Stimulated activated CD8-positive, alpha-beta memory T cell treated with anti-CD3 and anti-CD28 coated beads, Interleukin-7, amount 100 ng/mL, for 4 hours (primary cell): ENCODE measurements at places on chromosomes 4 and X.

- DNase-seq: no peak
Measured at GRCh38 chr4:30717208-30718020, 2.8 kb upstream of the PCDH7 start.

GRCh38 chrX:15274946-15275345, 5.1 kb upstream of the ASB9 start:
- no peak for DNase-seq

- no peak for DNase-seq
Measured at GRCh38 chr4:83179205-83179604, 64.7 kb upstream of the PLAC8 start.

DNA sequence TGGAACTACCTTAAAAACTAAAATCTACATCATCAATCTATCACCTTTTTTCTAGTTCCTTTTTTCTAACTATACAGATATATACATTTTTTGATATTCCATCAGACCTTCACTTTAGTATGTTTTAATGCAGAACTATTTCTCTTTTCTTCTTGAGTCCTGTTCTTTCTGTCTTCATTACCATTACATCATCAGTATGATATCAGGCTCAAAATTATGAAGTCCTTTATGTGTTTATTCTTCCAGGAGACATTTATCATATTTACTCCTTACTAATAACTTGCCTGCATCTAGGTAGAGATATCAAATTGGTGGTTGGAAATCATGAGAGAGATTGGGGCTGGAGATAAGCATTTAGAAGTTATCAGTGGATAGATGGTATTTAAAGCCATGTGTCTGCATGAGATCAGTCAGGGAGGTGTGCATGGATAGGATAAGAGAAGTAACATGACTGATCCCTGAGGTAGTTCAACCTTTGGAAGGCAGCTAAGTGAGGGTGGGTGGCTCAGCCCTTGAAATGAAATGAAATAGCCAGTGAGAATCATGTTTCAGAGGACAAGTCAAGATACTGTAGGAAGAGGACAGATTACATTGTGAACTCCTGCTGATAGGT, 43.1 kb downstream of the MRPL1 start:
- no peak for DNase-seq

DNA sequence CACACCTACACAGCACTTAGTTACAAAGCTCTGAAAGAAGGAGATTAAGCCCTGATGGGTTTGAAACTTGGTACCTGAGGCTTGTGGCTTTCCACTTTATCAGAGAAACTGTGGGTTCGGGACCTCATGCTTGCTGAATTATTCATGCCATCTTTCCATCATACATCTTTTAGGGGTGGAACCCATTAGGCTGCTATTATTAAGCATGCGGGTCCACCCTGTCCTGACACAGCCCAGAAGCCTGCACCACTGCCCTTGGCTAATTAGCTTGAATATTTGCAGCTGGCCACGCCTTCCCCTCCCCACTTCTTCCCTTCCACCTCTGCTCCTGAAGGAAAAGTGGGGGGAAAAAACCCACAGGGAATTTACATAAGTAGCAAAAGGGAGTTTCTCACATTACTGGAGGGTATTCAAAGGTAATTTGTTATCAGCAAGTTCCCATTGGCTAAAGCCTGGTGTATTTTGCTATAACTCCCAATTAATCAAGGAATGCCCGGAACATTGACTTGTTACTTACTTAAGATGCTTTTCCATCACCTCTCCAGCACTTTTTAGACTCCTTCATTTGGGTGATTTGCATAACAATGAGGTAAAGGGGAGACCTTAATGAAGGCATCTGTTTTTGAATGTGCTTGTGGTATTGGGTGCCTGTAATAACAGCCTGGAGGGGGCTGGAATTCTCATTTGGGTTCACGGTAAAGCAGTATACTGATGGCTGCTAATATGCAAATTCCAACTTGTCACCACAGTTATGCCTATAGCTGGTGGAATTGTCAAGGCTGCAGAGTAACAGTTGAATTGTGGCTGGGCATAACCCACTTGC, 231.7 kb upstream of the GATB start:
- DNase-seq: no peak

DNA sequence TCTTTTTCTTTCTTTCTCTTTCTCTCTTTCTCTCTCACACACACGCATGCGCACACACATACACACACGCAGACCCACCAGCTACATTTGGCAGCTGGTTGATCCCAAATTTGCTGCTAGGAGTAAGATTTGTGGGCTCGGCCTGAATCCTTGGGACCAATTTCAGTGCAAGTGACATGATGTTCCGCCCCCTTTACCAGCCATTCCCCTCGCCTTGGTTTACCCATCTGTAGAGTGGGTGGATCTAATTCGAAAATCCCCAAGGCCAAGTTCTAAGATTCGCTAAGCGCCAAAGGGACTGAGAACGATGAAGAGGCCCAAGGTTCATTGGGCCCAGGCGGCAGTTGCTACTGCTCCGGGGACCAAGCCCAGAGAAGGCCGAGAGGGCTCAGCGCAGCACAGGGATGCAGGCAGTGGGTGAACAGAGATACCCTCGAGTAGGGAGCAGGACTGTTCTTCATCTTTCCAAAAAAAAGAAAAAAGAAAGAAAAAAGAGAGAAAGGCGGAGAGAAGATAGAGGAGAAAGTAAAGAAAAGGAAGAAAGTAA, 5.8 kb downstream of the NKX3-2 start:
- DNase-seq: no peak

- no peak for DNase-seq
Measured at GRCh38 chr4:97153042-97153441, 990.2 kb downstream of the STPG2 start.

- DNase-seq: no peak
Measured at GRCh38 chr4:155608225-155608885, 58.3 kb upstream of the GUCY1A1 start.

DNA sequence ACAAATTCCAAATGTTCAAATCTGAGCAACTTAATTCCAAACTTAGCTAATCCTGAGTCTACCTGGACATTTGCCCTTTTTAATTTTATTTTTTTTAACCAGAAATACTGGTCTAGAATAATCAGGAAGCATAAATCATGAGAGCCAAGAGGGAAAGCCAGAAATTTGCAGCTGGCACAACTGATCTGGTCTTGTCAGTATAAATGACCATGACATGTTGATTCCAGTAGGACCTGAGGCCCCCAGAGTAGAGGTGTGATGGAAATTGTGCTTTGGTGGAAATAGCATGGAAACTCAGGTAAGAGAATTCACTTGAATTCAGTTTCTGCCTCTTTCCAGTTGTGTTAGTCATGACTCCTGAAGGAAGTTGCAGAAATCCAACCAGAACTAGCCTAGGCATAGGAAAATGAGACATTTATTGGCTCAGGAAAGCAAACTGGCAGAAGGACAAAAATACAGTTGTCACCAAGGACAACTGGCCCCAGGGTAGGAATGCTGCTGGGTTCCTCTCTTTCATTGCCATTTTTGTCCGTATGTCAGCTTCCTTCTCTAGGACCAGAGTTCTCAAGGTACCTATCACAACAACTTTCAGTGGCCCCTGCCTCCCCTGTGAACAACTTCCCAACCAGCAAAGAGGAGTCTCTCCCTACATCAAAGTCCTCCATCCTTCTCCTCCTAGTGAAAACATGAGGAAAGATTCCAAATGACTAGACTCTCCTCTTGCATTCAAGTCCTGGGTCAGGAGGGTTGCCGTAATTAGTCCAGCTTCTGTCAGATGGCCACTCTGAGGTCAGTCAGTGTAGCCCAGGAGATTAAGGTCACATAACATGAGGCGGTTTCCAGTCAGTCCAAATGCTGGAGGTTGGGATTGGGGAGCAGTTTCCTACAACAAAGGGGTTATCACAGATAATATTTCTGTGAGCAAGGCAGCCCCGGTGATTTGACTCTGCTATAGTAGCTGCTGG, 29.3 kb upstream of the MYOZ2 start:
- no peak for DNase-seq

- DNase-seq: no peak
Measured at GRCh38 chr4:42296196-42296595, 101.1 kb upstream of the SHISA3 start.

GRCh38 chr4:61605984-61606383, 405.9 kb downstream of the ADGRL3 start:
- no peak for DNase-seq
